ENCODE measurements at places on chromosomes 13 and 19. TPM values are rescaled to one million over a fixed set of nuclear protein-coding genes. Genes with fewer than 3 reads are reported as not detected.

FCER2 gene
- 0.08 TPM for polyA plus RNA-seq

CATSPERD gene
- not detected for polyA plus RNA-seq

RASGRP4 gene
- polyA plus RNA-seq, result 0.53 TPM

RASA3 gene
- 5.7 TPM for polyA plus RNA-seq

DBP gene
- 11.4 TPM for polyA plus RNA-seq

FREM2 gene
- 1.4 TPM for polyA plus RNA-seq

SERPINE3 gene
- polyA plus RNA-seq, result not detected

ZNF497 gene
- polyA plus RNA-seq, result 5.3 TPM

ZNF578 gene
- 0.15 TPM for polyA plus RNA-seq

PDX1 gene
- polyA plus RNA-seq, result 15.7 TPM

IGFL3 gene
- not detected for polyA plus RNA-seq

ZNF429 gene
- 6.8 TPM for polyA plus RNA-seq

GIPR gene
- 28.7 TPM for polyA plus RNA-seq

ACTN4 gene
- 98.2 TPM for polyA plus RNA-seq

AKAP8 gene
- 23.5 TPM for polyA plus RNA-seq

KCNJ14 gene
- polyA plus RNA-seq, result 0.49 TPM

BORA gene
- polyA plus RNA-seq, result 0.84 TPM

Data from pancreas (tissue), 10 donors.